GM10248 (cell line): ENCODE measurements at places on chromosomes 1 and 21.

- DNase-seq = no peak
Measured at GRCh38 chr1:174800216-174800851, 199.4 kb upstream of the CACYBP start.

GRCh38 chr1:101302831-101303511, 66.2 kb downstream of the S1PR1 start:
- no peak for DNase-seq

DNA sequence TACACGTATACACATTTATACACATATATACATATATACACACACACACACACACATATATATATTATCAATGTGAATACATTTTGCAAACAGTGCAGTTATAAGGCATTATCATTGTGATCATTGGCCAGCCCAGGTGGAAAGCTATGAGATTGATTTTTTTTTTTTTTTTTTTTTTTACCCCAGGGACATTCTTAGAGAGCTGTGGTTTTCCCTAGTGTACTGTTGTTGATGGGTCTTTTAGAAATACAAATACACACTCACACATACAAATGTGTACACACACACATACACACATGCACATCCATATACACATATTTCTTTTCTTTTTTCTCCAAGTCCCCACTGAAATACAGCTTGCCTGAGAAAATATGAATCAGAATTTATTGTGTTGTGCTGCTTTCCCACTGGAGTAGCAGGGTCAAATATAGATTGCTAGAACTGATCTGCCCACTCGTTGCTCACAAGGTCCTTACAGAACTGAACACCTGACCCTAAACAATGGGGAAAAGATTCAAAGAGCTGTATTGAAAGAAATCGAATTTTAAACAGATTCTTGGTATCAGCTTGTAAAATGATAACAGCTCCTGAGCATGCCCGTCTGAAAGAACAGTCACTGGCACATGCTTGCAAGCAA, 325.6 kb downstream of the OMA1 start:
- DNase-seq = no peak

GRCh38 chr1:34013136-34013535, 149.3 kb downstream of the HMGB4 start:
- no peak for DNase-seq

DNA sequence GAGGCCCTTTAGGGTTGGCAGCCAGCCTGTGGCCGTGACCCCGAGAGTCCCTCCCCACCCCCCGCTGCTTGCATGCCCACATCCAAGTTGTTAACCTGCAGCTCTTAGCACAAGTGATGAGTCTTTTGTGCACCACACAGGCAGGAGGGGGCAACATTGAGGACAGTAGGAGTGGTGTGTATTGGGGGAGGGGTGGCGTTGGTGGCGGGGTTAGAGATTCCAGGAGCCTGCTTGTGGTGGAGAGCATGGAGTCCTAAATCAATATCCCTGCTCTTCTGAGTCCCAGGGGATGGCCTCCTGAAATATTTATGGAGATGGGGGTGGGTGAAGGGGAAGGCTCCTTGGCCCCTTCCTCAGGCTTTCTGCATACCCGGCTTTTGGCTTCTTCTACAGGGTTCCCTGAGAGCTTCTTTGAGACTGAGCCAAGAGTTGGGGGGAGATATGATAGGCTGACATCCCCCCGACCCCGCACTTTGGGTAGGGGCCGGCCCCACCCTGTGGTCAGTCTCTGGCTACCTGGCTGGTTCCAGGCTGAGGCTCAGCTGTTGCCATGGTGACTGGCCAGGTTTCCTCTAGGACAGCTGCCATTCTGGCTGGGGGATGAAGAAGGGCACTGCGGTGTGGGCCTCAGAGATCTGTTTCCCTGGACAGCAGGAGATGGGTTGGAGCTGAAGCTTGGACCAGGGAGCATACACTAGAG, 5.0 kb downstream of the CHRNB2 start:
- no peak for DNase-seq

- DNase-seq = no peak
Measured at GRCh38 chr1:20353836-20354235, 63.2 kb downstream of the VWA5B1 start.

DNA sequence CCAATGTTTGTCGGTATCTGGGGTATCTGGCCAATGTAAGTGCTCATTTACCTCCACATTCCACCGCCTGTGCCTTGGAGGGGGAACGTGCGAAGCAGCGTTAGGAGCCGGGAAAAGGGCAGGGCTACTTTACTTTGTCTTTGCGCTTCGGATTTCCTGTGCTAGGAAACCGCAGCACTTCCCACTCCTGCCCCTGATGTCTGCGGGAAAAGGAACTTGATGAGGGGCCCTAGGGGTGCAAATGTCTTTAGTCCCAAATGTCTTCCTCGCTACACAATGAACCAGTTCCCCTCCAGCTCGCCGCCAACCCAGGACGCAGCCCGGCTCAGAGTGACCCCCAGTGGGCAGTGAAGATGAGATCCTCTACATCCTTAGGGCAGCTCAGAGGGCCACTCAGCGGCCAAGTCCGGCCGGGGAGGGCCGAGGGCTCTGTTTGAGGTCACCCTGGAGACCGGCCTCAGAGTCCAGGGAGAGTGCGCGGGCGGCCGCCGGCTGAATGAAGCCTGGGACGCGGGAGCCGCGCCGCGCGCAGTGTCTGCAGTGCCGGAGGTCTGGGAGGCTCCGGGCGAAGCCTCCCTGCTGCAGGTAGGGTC, at the start of gene DYNLT5:
TSS of gene DYNLT5 (plus strand) at position 460 of the 593 bp plus-strand sequence. CDS start 2,200 bp downstream, outside the sequence.
- DNase-seq = peak; percentile 17

- no peak for DNase-seq
Measured at GRCh38 chr1:216785221-216785620, 62.0 kb upstream of the ESRRG start.
